ENCODE measurements at places on chromosomes 11 and 22. TPM values are rescaled to one million over a fixed set of nuclear protein-coding genes. Genes with fewer than 3 reads are reported as not detected.
A peak's percentile ranks its signal among the peaks of the same experiment; 100 is the strongest.

- DNase-seq: no peak
These were observed 19.6 kb downstream of the ENTHD1 start for GRCh38 chr22:39873965-39874364.

DNA sequence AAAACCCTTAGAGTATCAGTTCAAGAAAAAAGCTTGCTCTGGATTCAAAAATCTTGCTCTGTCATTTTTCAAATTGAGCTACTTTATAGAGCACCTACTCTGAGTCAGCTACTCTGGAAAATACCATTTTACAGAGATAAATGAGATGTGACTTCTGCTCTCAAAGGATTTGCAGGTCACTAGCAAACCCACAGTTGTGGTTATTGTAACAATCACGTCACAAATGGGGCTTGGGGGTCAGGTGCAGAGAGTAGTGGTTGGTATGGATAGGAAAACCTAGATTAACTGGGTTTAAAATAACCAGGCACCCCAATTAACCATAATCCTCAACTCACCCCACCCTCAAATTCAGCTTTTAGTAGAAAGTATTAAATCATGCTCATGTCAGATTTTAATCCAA, 52.3 kb downstream of the MSANTD4 start:
- no peak for DNase-seq

Gene NUCB2
- 16.6 TPM for total RNA-seq

DNA sequence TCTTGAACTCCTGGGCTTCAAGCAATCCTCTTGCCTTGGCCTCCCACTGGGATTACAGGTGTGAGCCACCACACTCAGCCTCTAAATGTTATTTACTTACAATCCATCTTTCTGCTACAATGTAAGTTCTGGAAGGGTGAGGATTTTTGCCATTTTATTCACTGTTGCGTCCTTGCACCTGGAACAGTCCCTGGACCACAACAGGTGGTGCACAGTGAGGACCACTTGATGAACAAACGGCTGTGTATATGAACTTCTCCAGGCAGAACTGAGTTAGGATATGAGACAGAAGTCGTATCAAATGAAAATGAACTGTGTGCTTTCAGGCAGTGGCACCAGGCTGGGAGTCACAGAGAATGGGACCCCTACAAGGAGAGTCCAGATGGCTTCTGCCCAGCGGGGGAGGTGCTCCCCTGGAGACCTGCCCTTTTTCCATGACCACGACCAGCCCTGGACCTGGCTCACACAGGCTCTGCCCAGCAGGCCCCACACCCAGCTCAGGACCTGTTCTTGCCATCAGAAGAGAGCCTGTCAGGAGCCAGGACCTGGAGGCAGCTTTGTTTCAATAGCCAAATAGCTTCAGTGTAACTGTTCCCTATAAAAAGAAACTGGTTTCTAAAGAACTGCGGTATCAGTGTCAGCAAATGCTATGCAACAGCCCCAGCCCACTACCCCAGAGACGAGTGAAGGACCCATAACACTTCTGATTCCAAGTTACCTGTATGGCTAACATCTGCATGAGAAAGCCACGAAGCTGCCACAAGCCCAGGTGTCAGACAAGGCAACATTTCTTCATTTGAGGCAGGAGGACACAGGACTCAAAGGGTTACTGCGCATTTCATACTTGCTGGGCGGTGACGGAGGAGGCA, 104.9 kb downstream of the MICAL3 start:
- peak; percentile 48 for DNase-seq

- DNase-seq: no peak
These were observed 33.8 kb downstream of the TECTA start for GRCh38 chr11:121134741-121135312.

Gene PLAAT2
- total RNA-seq: not detected

DNA sequence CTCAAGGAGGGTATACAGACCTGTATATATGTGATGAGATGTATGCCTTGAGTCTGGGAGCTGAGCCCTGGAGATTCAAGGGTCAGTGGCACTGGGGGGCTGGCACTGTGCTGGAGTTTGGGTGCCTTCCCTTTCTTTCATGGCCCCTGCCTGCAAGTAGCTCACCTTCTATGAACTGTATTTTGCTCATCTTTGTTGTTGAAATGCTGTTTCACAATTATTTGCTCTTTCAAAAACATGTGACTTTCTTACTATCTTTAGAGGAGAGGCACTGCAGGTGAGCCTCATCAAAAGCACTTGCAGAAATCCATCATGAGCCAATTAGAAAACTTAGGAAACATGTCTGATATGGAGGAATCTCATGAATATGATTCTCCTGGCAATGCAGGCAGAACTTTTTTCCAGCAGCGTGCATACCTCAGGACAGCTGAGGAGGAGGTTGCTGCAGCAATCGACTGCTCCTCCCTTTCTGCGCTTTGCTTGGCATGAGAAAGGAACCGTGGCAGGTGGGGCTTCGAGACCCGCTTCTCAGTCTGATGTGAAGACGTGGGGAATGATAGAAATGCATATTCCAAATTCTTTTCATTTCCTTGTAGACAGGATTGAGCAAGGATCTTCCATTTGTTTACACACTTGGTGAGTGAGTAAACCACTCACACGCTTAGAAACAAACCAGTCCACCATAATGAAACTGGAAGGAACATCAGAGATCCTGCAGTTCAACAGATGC, 178.4 kb upstream of the E2F8 start:
- peak; percentile 13 for DNase-seq

DNA sequence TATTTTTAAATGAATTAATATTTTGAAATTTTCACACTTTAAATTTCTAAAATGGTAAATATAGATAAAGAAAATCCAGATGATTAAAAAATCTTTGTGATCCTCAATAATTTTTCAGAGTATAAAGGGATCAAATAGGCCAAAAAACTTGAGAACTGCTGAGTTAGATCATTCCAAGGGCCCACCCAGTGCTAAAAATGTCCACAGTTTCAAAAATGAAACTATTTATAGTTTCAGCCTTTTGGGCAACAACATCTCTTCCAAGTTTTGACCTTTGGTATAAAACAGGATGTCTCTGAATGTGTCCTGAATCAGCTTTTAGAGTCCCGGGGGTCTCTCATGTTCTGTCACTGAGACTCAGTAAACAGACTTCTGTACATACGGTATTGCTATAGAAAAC, 20.9 kb upstream of the BAIAP2L2 start:
- no peak for DNase-seq

GRCh38 chr11:130854483-130854882, 61.8 kb downstream of the SNX19 start:
- DNase-seq: no peak

Gene HDAC10
- total RNA-seq: 32.4 TPM

DNA sequence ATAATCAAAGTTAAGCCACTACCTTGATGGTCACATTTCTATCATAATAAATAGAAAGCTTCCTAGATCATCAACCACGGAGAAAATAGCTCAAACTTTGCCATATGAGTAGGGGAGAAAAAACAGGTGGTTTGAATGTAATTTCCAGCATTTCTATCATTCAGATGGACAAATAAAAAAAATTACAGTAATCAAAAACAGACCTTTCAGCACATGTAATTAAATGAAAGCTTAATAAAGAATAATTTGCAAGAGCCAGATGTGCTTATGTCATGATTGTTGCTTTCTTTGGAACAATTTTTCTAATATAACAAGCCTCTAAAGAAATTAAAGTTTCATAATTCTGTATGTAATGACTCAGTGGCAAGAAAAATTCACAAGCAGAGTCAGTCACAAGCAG, 297.0 kb downstream of the SOX6 start:
- DNase-seq: no peak

Gene OR10A2
- not detected for total RNA-seq

DNA sequence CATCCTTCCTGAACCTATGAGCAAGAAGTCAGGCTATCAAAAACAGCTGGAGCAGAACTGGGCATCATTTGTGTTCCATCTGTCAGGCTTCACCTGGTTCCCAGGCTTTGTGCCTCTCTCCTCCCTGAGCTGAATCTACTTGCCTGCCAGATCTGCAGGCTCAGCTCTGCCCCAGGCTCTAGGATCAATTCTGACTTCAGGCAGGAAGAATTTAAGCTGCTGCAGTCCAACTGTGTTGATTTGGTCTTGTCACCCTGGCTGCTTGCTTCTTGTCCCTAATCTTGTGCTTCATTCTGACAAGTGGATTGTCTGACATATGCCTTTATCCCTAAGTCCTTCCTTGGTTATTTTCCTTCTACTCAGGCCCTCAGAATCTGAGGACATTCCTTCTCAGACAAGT, 31.6 kb upstream of the CADM1 start:
- DNase-seq: no peak

Gene CENATAC
- 34.5 TPM for total RNA-seq

DNA sequence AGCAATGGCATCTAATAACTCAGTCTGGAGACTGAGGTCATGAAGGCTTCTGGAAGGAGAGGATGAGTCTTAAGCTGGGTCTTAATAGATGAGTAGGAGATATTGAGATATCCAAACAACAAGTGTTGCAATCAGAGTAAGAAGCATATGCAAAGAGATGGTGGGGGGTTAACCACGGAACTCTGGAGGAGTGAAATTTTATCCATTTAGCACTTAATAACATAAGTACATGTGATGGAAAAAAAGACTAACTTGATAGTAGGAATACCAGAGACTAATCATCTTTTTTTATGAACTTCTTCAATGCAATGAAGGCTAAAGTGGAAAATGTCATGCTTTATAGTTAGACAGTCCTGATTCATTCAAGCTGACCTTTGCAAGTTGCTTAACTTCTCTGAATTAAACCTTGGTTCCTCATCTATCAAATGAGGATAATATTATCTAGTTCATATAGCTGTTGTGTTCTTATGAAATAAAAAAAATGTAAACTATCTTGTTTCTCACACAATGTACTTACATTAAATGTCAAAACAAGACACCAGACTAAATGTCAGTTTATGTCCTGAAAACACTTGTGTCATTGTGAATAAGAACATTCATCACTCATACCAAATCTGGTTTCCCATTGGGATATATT, 403.1 kb upstream of the CCDC90B start:
- no peak for DNase-seq

Gene JOSD1
- 16.1 TPM for total RNA-seq

- no peak for DNase-seq
These were observed 82.5 kb upstream of the SORL1-AS1 start for GRCh38 chr11:121535129-121535796.

DNA sequence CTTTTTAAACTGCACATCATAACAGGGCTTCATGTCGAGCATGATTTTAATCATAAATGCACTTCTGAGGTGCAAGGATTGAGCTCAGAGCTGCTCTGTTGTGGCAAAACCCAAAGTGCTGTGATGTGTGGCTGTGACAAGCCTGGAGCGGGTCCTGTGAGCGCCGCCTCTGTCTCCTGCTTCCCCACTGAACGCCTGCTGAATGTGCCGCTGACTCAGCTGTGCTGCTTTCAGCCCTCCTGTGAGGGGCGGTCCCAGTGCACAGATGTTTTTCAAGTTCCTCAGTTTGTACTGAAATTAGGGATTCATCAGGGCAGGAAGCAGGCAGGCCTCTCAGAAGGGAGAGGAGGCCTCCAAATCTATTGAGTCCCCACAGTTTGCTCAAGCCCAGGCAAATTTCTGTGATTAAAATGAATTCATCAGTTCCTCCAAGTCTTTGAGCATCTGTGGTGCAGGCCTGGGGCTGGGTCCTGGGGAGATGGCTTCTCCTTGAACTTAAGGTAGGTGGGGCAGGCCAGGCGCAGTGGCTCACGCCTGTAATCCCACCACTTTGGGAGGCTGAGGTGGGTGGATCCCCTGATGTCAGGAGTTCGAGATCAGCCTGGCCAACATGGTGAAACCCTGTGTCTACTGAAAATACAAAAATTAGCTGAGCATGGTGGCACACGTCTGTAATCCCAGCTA, 3.0 kb upstream of the GTSE1 start:
- no peak for DNase-seq

DNA sequence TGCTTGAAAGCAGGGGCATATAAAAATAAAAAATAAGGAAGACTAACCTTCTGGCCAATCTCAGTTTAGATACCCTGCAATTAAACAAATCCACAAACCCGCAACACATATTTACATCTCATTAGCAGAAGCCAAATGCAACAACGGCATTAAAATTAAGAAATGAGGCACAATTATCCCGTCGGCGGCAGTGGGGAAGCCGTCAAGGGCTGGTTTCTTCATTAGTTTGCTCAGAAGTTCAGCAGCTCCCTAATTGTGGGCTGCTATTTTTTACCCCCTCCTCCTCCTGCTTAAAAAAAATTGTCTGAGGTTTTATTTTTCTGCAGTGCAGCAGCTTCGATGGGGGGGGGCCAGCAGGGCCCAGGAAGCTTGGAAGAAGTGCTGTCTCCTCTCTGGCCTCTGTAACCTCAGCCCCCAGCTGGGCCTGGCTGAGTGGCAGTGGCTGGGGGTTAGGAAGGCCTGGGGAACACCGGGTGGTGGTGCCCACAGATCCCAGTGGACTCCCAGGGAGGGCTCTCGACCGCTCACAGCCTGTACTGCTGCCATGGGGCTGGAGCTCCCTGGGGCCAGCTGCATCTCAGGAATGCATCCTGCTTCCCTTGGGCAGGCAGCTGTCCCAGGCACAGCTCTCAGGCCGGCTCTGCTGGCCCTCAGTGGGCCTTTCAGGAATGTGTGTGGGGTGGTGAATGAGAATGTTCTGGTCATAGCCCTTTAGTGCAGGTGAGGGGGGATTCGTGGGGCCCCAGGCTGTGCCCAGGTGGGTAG, 148.7 kb upstream of the B3GAT1 start:
- DNase-seq: peak; percentile 34

GRCh38 chr11:12993626-12994025, 15.5 kb upstream of the RASSF10 start:
- DNase-seq: no peak

DNA sequence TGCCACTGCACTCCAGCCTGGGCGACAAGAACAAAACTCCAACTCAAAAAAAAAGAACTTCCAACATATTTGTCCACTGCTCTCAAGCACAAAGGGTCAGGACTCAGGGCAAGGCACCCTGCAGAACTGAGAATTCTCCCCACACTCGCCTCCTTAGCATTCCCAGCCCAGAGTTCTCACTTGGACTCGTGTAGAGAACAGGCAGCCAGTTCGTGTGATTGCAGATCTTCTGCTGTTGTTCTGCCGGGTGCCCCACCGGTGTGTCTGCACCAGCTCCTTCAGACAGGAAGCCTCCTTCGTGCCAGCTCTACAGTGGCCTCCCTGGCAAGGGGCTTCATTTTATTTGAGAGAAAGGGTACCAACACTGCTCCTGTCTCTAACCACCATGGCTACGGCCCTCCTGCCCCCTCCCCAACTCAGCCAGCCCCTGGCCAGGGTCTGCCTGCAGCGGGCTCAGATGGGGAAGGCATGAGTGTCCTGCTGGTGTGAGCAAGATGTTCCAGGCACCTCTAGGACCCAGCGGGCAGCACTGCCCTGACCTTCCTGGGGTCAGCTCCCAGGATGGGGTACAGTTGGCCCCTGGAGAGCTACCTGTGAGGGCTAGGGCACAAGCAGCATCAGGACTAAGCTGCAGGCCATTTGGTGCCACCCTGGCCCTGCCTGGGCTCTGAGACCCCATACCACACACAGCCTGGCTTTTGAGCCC, 19.5 kb upstream of the SCGB1A1 start:
- DNase-seq: no peak

Gene SCN4B
- total RNA-seq: 3.0 TPM
